SHP77 (cell line): ENCODE measurements at places on chromosomes 3 and 15.

- no peak for DNase-seq
Observed at GRCh38 chr3:8200996-8201395, 300.6 kb upstream of the LMCD1 start.

- no peak for DNase-seq
Observed at GRCh38 chr3:24154013-24154695, 209.1 kb downstream of the NR1D2 start.

GRCh38 chr3:69901802-69902201 lies 97.7 kb upstream of the SAMMSON start:
- no peak for DNase-seq

DNA sequence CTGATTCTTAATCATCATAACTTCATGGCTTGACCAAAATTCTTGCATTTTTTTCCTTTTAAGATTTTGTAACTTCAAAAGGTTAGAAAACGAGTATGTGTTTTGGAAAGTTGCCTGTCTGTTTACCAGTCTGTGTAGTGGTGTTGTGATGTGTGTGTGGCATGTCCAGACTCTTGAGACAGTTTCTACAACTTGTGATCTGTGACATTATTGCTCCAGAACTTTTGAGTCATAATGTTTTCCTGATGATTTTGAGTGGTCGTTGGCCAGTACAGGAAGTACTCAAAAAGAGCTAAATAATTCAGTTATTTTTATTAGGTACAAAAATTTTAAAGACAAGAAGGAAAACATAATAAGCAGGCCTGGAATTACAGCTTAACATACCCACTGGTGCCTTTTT lies 229.0 kb upstream of the C2CD4B start:
- DNase-seq = no peak

GRCh38 chr3:30723211-30723610 lies 116.8 kb downstream of the TGFBR2 start:
- DNase-seq = no peak

- no peak for DNase-seq
Observed at GRCh38 chr3:52313774-52314188, 2.3 kb upstream of the DNAH1 start.

DNA sequence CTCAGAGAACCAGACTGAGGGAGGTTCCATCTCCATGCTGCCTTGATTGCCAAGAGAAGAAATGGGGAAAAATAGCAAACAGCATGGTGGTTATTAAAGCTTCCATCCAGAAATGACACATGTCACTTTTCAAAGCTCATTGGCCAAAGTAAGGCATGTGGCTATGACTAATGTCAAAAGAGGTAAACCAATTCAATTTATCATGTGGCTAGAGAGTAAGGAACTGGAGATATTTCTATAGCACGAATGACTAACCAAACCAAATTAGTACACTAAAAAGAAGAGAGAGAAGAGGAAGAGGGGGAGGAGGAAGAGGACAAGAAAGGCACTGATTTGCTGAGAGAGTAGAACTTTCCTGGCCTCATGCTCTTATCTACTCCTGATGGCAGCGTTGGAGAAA lies 115.2 kb upstream of the SLC6A11 start:
- DNase-seq = no peak

DNA sequence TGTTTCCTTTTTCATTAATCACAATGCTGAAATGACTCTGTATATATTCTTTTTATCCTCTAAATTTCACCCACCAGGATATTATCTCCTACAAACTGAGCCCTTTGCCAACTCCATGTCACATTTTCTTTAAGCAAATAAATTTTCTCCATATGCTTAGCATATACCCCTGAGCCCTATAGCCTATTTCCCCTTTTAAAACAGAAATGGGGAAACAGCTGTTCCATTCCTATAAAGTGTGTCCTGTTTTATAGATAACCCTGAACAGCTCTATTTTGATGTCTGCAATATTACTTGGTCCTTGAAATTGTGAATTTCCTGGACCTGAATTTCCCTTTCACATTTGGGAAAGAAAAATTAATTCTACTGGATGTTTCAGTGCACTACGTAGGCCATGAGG lies 15.6 kb upstream of the FILIP1L start:
- DNase-seq = no peak

- peak; percentile 74 for DNase-seq
Observed at GRCh38 chr3:89098964-89099585, 8.3 kb upstream of the EPHA3 start.
